ENCODE measurements at places on chromosomes 5 and 9.
A peak's percentile ranks its signal among the peaks of the same experiment; 100 is the strongest.

GRCh38 chr9:137955586-137955985 is 78.0 kb downstream of the CACNA1B start:
- no peak for DNase-seq

DNA sequence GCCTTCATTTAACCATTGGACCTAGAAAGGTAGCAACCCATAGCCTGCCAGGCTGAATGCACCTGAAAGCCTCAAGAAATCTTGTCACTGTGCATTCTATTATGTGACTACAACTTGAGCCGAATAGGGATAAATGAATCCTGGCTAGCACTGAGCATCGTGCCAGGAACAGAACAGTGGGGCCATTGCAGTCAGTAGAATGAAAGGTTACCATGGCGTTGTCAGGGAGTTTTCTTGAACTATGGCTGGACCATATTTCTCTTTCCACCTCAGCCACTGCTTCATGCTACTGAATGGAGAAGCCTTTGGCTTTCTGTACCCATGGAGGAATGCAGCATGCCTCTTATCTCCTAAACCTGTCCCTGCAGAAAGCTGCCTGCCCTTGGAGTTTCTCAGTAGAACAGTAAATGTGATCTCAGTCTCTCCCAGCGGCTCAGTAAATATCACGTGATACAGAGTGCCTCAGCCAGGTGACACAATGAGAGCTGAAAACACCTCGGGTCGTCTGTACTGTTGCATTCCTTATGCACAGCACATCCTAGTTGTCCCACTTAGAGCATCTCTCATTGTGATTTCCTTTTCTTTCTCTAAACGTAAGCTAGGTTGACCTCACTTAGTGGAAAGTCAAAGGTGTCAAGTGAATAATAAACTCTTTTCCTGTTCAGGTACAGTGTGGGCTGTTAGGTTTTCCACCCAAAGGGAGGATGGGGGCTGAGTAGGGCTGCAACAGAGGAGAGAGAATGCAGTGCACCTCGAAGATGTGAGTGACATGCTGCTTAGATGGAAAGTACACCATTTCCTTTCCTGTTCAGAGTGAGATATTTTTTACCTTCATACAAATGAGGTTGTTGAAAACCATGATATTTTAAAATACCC is 115.3 kb downstream of the MACIR start:
- no peak for DNase-seq

DNA sequence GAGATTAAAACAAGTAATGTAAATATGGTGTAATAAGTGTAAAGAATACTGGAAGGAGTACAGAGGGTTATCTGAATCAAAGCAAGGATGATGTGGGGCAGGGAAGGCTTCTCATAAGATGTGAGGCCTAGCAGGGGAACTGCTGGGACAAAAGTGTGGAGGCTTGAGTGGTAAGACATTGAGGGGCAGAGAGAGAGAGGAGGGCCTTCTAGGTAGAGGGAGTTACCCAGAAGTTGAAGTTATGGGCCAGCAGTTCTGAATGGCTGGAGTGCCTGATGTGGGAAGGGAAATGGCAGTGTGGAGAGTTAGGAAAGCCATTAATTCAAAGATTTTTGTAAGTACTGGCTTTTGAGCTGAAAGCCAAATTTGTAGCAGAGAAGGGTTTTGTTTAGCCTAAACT is 36.8 kb downstream of the CPEB4 start:
- no peak for DNase-seq

- DNase-seq: peak; percentile 1
These were observed 288.8 kb downstream of the ARL15 start for GRCh38 chr5:54021431-54022164.

- peak; percentile 72 for DNase-seq
These were observed 211.5 kb downstream of the SEC61B start for GRCh38 chr9:99433555-99433954.

DNA sequence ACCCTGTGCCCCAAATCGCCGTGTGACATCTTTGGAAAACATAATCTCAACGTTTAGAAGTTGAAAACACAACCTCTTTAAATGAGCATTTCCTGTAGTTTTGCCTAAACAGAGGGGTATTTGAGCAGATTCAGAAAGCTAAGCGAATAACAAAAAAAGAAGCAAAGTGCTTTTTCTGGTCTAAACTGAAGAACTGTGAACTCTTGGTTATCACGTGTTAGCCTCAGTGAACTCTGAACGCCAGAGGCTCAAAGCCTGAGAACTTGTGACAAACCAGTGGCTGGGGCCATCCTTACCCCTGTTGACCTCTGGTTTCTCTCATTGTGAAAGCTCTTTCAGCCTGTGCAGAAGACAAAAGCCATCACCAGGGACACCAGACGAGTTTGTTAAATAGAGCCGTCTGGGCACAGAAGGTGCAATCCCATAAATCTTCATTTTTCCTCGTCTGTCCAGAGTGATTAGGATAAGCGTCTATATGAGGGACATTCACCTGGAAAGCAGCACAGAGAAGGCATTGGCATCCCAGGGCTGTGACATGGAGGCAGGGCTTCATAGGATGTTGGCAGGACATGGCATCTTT is 61.4 kb upstream of the ICE1 start:
- DNase-seq: no peak

GRCh38 chr5:179820127-179820482 is 600 bp upstream of the SQSTM1 start:
- peak; percentile 57 for DNase-seq

DNA sequence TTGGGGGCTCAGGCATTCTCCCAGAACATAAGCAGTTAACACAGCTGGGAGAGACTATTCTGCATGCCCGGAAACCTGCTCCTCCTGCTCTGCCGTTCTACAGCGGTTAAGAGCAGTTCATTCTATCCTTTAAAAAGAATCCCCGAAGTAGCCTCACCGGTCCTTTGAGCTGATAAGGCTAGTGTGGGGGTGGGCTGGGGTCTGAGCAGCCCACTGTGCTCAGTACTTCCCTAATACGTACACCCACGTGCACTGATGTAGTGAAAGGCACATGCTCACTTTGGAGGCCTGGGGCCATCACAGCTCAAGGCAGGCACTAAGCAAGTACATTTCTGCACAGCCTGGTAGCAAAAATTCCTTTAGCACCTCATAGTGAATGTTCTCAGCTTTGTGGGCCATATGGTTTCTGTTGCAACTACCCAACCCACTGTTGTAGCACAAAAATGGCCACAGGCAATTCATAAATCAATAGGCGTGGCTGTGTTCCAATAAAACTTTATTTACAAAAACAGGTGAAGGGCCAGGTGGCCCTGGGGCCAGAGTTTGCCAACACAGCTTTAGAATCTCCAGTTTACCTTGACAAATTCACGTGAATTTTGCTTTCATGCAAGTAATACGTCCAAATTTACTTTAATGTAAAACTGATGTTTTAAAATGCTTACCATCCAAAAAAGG is 136.4 kb downstream of the ZNF354C start:
- no peak for DNase-seq

DNA sequence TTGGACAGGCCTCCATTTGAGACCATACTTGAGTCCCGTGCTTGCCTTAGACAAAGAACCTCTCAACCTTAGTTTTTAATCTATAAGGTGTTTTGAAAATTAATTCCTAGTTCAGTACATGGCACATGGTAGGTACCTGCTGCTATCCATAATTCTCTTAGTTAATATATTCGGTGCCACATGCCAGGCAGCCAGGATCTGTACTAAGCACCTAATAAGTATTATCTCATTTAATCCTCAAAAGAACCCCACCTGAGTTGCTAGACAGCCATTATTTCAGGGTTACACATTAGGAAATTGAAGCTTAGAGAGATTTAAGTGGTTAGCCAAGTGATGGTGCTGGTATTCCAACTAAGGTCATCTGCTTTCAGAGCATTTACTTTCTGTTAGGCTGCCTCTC is 29.9 kb downstream of the NSD1 start:
- DNase-seq: no peak

GRCh38 chr5:108642170-108642906 is 105.4 kb upstream of the FER start:
- DNase-seq: peak; percentile 43
